Activated CD4-positive, CD25-positive, alpha-beta regulatory T cell (primary cell): ENCODE measurements at places on chromosomes 11 and 22.

GRCh38 chr11:6799402-6799801 is at the start of gene OR6A2:
TSS of gene OR6A2 (minus strand) at chr11:6799689. CDS start at chr11:6795708, 3,981 bp downstream.
- no peak for DNase-seq

DNA sequence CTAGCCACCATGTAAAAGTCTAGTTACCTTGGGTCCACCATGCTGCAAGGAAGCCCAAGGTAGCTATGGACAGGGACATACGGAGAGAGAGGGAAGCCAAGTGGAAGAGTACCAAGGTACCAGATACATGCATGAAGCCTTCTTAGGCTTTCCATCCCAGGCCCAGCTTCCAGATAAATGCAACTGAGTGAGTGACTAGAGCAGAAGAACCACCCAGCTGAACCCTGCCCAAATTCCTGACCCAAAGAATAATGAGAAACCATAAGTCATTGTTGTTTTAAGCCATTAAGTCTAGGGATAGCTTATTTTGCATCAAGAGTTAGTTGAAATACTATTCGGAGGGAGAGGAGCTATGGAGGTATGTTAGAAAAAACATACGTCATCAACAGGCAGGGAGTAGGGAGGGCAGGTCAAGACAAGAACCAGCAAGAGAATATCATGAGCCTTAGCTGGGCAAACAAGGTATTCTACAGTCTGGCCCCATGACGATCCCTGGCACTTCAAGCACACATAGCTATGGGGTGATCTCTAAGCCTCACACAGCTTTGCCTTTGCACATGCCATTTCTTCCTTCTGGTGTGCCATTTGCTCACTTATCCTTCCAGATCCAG is 36.5 kb upstream of the APLNR start:
- DNase-seq, result no peak

DNA sequence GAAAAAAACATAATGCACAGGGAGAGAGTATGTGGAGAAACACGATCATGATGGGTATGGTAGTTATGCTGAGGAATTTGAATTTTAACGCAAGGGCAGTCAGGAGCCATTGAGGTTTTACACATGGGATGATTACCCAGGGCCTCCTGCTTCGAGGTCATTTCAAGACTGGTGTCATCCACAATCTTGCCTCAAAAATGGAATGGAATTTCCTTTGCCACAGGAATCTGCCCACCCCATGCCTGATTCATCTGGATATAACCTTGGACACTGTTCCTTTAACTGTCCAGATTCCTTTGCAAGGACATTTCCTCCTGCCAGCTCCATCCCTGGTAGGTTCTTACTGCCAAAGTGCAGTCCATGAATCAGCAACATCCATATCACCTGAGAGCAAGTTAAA is 655.9 kb upstream of the TENM4 start:
- no peak for DNase-seq

- DNase-seq, result no peak
Measured at GRCh38 chr11:102582140-102582539, 43.0 kb downstream of the MMP20 start.

GRCh38 chr22:46318576-46318975 is 16.9 kb upstream of the TRMU start:
- no peak for DNase-seq

- DNase-seq, result no peak
Measured at GRCh38 chr11:11335043-11335442, 18.0 kb downstream of the CSNK2A3 start.

DNA sequence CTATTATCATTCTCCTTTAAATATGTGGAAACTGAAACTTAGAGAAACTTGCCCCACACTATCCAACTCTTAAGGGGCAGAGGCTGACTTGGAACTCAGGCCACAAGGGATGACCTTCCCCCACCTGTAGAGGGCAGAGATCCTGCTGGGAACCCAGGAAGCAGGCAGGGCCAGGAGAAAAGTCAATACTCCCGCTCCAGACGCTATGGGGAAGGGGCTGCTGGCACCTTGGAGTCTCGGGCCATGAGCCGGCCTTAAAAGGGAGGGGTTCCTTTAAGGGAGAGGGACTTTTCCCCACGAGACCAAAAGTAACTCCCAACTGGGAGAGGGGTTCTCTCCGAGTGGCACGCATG is 620 bp upstream of the ANO5 start:
- no peak for DNase-seq

DNA sequence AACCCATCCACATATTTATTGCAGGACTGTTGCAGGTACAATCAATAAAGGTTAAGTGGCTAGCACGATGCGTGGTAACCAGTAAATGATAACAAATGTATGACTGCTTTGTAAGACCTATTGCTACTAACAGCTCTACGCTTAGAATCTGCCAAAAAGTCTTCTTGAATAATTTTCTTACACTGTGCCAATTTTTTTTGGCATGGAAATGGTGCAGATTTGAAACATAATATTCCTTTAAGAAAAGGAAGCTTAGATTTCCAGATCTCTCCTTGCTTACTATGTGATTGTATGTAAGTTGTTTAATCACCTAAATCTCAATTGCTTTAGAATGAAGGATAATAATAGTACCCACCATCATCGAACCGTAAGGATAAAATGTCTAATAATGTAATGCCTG is 192.0 kb downstream of the LRRC4C start:
- no peak for DNase-seq

DNA sequence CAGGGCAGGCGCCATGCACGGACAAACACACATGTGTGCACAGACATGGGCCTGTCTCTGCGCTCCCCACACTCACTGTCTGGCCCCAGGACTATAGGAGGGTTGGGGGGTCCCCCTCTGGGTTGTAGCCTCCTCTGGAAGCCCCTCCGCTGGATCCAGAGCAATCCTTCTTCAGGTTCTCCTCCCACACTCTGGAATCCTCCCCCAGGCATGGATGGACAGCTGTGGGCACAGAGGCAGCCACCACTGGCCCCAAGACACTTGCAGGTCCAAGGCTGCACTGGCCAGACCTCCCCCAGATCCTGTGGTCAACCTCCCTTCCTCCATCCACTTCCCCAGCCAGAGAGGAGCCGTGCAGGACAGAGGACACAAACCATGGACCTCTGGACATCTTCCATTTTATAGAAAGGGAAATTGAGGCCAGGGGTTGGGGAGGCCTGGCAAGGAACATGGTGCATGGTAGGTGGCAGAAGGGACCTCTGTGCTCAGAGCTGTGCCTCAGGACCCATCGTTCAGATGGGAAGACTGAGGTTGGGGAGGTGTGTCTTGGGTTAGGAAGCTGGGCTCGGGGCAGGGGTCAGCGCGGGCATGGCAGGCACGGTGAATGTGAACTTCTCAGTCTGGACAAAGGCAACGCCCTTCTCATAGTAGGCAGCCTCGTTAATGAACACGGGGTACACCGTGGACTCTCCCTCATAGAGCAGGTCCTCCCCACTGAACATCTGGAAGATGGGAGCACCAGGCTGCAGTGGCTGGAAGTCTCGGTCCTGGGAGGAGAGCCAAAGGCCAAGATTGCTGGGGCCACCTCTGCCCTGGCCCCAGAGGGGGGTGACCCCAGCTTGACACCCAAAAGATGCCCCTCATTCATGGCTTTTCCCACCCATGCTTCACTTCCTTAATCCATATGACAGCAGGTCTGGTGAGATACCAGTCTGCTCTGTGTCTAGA is 2.9 kb upstream of the TBX10 start:
- no peak for DNase-seq

DNA sequence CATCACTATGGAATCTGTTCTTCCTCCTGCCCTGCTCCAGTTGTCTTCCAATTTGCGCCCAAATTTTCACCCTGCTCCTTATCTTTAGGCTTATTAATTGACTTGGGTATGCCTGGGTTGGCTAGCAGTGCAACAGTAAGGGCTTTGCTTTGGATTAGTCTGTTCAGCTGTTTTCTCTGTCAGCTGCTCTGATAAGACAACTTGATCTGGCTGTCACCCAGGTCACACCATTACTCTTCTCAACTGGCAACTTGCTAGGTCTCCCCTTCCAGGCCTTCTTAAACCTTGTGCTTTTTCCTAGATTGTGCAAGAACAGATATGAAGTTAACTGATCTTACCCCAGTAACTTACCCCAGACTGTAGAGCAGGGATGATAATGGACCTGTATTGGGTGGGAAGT is 357.8 kb upstream of the LARGE1 start:
- no peak for DNase-seq

GRCh38 chr11:57778318-57779037 is 16.9 kb downstream of the CTNND1 start:
- no peak for DNase-seq

- DNase-seq, result no peak
Measured at GRCh38 chr11:24375351-24375750, 121.5 kb upstream of the LUZP2 start.

- DNase-seq, result peak; percentile 51
Measured at GRCh38 chr22:24175160-24175808, 6.0 kb upstream of the SUSD2 start.

GRCh38 chr11:107078375-107078774 is 60.1 kb upstream of the GUCY1A2 start:
- no peak for DNase-seq

- no peak for DNase-seq
Measured at GRCh38 chr11:19453651-19454257, 213.0 kb upstream of the E2F8 start.

- no peak for DNase-seq
Measured at GRCh38 chr11:71338801-71339395, 86.5 kb upstream of the SHANK2 start.

DNA sequence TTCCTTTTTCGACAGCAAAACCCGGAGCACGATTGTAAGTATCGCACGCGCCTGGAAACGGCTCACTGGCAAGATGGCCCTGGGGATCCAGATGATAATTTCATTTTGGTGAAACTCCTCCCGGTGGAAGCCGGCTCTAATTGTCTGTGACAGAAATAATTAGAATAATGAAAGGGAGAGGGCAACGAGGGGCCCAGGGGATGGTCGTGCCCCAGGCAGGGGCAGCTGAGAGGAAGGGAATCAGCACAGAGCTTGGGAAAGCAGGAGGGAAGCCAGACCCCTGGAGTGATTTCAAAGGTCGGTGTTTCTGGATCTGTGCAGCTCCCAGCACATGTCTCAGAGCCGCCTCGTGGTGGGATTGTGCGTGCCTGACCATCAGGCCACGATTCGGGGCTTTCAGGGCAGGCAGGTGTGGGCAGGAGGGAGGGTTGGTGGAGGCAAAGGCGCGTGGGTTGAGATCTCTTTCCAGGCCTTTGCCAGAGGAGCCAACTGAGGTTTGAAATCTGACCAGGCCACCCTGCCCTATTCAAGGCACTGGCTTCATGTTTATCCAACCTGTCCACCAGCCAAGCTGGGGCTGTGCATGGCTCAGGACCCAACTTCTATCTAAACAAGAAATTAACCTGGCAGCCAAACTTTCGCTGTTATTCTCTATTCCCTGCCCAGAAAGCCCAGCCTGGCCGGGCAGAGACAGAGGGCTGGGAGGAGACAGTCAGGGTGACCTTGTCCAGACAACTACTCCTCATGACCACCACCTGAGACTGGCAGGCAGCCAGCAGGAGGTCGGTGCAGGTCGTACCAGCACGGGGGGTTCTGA is 27.8 kb downstream of the ANO1 start:
- DNase-seq, result no peak

DNA sequence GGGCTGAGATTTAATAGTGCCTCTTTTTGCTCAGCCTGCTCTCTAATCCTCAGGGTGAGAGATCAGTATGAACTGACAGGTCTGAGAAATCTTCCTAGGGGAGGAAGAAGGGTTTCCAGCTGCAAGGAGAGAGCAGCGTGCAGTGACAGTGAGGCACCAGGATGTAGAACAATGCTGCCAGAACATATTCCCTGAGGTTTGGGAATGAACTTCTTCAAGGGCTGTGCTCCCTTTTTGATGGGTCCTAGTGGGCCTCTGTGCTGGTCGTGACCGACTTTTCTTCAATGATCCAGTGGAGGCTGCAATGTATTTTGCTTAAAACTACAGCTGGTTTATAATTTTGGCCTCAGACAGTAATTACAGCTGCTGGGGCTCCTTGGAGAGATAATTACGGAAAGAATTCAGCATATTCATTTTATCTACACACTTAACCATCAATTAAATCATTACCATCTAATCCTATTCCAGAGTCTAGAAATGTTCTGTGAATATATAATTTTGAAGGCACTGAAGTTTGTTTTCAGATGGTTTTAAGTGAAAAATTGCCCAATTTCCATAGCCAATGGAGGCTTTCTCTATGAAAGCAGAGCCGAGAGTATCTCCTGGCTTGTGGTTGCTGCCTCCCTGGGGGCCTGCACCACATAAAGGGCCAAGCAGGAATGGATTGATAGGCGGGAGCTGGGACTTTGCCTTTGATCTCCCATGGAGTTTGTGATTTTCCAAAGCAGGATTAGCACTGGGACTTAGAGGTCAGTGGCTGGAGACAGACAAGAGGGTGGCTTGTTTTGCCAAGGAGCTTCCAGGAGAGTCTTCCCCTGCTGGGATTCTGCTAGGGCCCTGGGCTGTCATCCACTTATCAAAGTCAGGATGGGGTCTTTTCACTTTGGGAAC is 41.0 kb upstream of the OLFML1 start:
- no peak for DNase-seq

DNA sequence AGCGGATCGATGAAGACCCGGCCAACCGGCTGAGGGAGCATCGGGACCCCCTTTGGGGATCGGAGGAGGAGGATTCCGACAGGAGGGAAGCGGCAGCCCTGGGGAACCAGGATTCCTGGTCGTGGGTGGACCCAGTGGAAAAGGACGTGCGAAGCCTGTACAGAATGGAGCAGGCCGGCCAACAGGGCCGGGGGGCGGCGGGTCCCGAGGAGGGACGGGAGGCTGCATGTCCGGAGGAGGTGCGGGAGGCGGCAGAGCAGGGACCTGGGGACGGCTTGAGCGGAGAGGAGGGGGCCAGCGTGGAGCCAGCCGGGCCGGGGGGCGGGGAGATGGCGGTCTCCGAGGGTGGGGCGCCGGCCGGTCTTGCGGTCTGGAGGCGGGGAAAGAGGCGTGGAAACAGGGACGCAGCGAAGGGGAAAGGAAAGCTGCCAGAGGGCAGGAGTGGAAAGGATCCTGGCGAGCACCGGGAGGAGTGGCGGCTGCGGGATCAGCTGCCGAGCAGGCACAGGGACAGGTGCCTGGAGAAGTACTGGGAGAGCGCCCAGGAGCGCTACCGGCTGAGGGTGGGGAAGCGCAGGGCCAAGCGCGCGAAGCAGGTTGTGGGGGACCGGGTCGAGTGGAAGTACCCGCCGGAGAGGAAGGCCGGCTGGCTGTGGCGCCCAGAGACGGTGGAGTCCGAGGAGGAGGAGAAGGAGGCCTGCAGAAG is at the start of gene ANO5:
Gene ANO5, plus strand, starts transcription at position 444 of the 706 bp plus-strand sequence. CDS start 408 bp downstream, outside the sequence.
- no peak for DNase-seq

GRCh38 chr11:128603003-128603696 is 15.8 kb upstream of the ETS1 start:
- no peak for DNase-seq

DNA sequence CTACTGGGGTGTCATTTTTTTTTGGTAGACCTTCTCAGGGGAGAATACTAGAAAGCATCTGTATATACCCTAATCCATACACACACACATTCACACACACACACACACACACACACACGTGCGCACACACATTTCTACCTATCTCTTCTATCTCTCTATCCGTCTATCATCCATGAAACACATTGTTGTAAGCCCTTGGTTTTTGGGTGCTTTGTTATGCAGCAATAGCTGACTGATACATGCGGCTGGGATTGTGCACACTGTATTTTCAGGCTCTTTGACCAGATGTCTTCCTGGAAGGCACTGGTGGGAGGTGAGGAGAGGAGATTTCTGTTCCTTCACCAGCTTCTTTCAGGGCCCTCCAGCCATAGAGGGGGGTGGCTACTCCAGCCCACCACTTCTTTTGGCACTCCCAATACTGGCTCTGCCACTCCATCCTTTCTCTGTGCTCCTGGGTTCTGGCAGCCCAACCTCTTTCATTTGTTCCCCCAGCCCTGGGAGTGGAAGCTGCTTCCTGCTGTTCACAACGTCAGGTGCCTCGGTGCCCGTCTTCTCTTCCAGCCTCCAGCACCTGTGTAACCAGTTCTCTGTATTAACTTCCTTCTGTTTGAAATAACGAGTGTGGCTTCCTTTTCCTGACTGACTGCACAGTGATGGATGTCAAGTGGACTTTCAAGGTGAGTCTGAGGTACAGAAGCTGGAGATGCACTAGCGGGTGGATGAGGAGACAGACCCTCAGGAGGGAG is 12.4 kb upstream of the MUC2 start:
- no peak for DNase-seq
